ENCODE measurements at places on chromosomes 2 and 18.
A peak's percentile ranks its signal among the peaks of the same experiment; 100 is the strongest.

- DNase-seq, result no peak
Observed at GRCh38 chr2:16114836-16115235, 174.5 kb downstream of the MYCN start.

GRCh38 chr18:79401494-79402208, 5.9 kb downstream of the NFATC1 start:
- DNase-seq, result no peak

- no peak for DNase-seq
Observed at GRCh38 chr18:23710068-23710527, 20.8 kb downstream of the LAMA3 start.

- no peak for DNase-seq
Observed at GRCh38 chr2:223562078-223562477, 40.1 kb downstream of the SCG2 start.

DNA sequence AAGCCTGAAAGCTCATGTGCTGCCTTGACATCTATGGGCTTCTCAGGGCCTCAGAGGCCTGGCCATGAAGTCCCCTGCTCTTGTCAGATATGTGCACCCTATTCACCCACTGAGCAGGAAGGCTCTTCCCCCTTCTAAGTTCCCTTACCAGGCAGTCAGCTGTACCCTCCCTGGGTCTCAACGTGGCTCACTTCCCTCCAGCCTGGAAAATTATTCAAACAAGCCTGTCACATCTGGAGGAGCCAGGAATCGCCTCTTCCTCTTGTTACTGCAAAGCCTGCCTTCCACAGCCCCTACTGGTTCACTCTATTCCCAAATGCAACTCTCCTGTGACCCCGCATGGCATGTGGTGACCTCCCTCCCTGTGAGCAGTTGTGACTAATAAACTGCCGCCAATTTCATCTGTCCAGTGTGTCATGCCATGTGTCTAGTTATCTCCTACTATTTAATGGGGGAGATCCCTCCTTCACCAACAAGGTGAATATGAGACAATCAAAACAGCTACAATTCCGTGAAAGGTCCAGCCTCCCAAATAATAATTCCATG, 8.4 kb upstream of the SERPINB8 start:
- no peak for DNase-seq

GRCh38 chr2:216118474-216118873, 9.3 kb downstream of the XRCC5 start:
- DNase-seq, result no peak

DNA sequence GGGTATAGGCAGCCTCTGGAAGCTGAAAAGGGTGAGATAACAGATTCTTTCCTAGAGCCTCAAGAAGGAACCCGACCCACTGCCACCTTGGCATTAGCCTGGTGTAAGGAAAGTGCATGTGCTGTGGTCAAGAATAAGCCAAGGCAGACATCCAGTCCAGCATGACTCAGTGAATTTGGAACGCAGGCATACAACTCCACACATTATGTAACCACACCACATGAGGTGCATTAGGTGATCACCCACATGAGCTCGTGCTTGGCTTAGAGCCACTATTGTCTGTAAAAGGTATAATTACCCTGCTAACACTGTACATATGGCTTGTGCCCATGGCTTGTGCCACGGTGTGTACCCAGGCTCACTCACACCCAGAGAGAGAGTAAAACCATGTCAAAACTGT, 583.7 kb upstream of the HNMT start:
- no peak for DNase-seq

DNA sequence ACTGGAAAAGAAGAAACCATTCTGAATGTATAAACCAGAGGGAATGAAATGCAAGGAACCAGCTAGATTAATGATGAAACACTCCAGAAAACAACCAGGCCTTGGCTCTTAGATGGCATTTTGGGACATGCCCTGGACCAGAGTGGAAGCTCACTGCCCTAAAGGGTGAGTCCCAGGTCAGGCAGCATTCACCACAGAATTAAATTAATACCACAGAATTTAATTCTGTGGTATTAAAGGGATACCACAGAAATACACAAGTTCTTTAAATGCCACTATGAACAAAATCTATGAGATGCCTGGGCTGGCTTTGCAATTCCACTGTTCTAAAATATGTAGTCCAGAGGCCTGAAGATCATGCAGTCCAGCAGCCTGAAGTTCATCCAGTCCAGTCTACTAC, 122.3 kb upstream of the KYNU start:
- no peak for DNase-seq

GRCh38 chr18:23071285-23071684, 64.0 kb upstream of the CABLES1 start:
- peak; percentile 58 for DNase-seq

GRCh38 chr2:46299365-46300263, 2.4 kb downstream of the EPAS1 start:
- no peak for DNase-seq

- no peak for DNase-seq
Observed at GRCh38 chr2:208827549-208828221, 421.1 kb downstream of the PTH2R start.

DNA sequence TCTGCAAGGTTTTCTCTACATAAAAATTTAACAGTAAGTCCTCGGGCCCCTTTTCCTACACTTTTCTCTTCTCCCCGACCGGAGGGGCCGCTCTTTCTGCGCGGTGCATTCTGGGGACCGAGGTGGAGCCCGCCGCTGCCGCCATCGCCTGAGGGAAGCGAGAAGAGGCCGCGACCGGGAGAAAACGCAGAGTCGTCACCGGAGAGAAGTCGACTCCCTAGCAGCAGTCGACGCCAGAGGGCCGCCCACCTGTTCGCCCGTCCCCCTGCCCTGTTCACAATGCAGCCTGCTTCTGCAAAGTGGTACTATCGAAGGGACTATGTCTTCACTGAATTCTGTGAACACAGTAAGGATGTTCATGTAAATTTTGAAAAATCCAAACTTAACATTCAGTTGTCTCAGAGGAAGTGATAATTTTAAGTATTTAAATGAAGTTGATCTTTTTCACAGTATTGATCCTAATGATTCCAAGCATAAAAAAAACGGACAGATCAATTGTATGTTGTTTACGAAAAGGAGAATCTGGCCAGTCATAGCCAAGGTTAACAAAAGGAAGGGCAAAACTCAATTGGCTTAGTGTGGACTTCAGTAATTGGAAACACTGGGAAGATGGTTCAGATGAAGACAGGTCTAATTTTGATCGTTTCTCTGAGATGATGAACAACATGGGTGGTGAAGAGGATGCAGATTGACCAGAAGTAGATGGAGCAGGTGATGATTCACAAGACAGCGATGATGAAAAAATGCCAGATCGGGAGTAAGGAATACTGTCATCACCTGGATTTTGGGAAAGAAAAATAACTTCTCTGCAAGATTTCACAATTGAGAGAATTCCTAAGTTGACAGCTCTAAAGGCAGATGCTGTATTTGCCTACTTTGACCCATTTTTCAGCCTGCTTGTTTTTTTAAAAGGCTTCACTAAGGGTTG, 55.8 kb downstream of the ASXL2 start:
- DNase-seq, result peak; percentile 59

DNA sequence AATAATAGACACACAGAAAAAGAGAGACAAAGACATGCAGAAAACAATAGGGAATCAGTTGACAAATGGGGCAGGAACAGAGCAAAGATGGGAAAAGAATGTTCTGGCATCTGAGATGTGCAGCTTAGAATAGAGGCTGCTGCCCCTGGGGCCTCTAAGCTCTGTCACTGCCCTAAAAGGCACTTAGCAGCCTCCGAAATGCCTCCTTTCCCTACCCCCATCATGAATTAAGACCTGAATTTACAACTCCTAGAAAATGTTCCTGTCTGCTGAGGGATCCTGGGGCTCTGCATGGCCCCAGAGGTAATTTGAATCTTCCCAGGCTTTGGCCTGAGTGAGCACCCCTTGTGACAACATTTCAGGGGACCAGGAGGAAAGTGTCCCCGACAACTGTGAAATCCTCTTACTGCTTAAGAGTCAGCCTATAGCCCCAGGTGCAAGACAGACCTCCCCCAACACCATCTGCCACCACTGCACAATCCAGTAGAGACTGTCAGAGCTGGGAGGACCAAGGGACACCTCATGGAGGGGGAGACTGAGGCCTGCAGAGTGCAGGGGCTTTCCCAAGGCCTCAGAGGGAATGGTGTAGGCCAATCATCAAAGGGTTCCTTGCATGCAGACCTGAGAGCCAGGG, 24.8 kb downstream of the MRPL35 start:
- DNase-seq, result no peak

DNA sequence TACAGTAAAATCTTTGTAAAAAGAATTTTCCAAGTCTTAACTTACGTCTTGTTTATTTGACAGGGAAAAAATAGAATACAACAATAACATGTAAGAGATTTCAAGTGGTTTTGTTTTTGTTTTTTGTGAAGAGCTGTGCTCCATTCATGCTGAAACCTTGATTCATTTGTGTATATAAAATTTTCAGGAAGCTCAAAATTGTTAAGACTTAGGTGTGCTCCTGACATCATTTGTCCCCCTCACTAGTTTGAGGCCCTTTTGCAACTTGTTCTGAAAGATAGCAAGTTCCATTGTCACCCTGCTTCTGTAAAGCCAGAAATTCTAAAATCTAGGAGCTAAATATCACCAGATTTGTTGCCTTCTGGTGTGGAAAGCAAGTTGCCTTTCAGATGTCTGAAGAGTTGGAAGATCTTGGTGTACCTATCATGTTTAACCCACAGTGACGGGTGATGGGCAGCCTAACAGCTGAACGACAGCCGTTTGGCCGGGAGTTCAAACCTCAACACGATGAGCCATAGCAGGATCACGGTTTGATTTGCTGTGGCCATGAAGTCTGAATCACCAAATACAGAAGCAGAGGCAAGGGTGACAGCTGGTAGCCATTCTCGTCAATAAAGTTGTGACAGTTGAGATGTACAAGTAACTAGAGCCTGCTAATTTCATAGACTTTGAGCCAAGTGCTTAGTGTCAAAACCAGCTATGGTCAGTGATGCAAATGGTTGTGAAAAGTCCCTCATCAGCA, 205.5 kb upstream of the SP5 start:
- no peak for DNase-seq

DNA sequence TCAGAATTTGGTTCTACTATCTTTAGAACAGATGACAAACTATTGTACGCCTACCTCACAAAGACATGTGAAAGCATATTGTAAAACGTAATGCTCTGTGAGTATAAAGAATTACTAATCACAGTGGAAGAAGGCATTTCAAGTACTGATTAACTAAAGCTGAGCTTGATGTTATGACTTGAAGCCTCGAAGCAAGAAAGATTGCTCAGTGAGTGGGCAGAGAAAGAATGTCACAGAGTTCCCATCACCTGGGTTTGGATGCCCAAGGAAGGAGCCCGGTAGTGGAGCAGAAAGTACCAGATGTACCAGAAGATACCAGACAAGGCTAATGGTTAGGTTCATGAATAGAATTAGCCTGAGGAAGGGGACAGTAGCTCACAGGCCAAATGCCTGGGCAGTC, 39.5 kb upstream of the FAM110C start:
- no peak for DNase-seq

DNA sequence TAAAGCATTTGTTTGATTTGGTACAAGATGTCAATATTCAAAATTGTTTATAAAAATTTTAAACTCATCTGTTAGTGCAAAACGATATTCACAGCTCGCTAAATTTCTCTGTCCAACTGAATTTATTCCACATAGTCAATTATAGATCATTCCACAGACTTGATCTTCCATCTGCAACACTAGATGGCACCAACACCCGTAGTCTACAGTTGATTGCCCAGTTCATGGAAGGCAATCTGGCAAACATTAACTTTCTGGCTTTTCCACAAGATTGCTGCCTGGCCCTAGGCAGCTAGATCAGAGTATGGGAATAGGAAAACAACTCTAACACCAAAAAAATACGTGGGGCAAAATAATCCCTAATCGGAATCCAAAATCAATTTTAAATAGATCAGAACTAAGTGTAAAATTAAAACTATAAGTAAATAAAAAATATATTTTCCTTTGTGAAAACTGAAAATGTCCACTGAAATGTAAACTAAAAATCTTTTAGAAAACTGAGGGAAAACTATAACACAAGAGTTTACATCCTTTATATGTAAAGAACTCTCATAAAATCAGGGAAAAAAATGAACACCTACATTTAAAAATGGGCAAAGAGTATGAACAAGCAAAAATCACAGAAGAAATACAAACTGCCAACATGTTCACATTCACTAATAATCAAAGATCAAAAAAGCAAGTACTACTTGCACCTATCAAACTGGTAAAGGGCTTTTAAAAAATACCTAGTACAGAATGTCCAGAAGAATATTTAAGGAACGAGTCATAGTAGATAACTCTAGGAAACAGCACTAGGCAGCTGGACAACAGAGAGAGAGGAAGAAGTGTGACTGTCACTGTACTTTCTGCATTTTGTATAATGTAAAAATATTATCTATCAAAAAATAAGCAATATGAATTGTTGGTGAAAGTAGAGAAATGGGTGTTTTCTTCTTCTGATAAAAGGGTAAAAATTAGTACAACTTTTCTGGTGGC, 35.0 kb downstream of the RTN4 start:
- DNase-seq, result no peak

GRCh38 chr18:3046216-3046808, 33.4 kb upstream of the LPIN2 start:
- DNase-seq, result no peak

GRCh38 chr2:202508686-202509085, 126.1 kb upstream of the FAM117B start:
- DNase-seq, result no peak

- DNase-seq, result no peak
Observed at GRCh38 chr18:33826151-33826550, 248.1 kb downstream of the ASXL3 start.

DNA sequence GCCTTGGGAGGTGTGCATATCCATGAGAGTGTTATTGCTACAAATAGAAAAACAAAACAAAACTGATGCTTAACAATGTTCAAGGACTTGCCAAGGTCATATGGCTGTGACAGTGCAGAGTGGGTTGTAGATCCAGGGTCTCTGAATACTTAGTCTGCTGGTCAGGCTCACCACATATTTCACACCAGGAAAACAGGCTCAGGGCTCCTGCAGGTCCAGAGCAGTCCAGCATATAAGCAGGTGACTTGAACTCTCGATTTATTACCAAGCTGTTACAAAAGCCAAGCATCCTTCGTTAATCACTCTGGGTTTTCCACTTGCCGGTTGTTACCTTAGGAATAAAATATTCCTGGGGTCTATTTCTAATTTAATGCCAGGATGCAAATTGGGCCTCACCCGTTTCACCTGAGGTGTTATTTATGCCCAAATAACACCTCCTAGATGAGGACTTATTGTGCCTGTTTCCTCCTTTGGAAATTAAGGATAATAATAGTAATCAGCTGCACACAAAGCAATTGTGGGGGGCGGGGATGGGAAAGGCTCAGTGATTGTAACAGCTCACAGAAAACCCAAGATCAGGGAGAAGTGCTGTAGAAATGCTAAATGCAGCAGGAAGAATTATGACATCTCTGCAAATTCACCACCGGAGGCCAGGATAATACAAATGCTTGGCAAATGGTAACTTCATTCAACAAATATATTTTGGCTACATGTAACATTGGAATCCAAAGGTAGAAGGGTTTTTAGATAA, 72.9 kb downstream of the TMEM182 start:
- DNase-seq, result no peak

- no peak for DNase-seq
Observed at GRCh38 chr2:134401081-134401497, 147.2 kb downstream of the MGAT5 start.

- DNase-seq, result no peak
Observed at GRCh38 chr2:64012115-64012514, 7.1 kb downstream of the VPS54 start.

Data from stimulated activated CD4-positive, alpha-beta T cell treated with anti-CD3 and anti-CD28 coated beads, Interleukin-15, amount 100 ng/mL, for 48 hours (primary cell).